PC-9 (cell line): ENCODE measurements at places on chromosomes 3 and 15. TPM values are rescaled to one million over a fixed set of nuclear protein-coding genes. Genes with fewer than 3 reads are reported as not detected.

DNA sequence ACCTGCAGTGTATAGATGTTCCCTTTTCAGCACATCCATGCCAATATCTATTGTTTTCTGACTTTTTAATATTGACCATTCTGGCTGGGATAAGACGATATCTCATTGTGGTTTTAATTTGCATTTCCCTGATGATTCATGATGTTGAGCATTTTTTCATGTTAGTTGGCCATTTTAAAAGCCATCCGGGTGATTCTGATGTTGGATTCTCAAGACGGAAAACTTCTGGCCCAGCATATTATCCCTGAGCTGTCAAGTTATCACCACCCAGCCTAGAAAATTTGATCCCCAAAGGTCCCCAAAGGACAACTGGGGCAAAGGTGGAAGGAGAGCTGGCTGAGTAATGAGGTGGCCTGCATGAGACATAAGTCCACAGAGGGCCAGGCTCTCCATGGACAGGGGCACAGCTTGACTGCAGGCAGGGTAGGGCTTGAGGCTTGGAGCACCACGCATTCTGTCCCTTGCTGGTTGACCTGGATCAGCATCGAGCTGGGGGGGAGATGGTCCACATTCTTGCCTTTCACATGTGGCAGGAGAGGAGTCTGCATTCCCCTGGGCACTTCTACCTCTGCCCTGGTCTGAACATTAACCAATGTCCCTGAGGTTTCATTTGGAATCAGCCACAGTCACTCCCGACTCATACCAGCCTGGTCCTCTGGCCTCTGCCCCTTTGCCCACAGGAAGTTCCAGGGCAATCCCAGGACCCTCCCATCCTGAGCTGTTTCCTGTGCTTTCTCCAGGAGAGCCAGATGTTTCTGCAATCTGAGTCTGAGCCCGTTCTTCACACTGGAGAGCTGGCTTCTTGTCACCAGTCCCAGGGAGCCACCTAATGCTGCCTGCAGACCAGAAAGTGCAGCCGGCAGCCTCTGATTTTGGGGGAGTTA is 69.2 kb downstream of the ISG20 start:
- DNase-seq = no peak

DNA sequence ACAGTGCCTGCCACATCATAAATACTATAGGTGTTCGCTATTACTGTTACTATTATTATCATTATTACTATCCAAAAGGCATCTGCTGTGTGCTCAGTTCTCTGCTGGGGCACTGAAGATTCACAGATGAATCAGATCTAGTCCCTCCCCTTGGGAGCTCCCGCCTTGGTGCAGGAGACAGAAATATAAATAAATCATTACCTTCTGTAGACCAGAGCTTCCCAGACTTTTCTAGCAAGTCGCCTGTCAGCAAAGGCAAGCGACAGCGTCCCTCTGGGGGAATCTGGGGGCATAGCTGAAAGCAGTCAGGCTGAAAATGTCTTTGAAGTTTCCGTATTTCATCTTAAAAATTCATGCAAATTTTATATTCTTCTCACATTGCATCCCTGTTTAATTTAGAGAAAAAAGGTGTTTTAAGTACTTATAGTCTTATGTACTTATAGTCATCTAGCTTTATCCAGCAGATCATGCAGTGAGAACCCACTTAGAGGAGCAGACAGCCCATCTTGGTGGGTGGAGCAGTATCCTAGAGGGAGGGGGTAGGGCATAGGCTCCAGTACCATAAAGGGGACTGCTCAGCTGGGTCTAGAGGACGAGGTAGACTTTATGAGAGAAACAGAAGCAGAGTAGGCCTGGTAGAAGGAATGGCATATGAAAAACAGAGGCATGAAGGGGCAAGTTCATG is 10.4 kb upstream of the BRPF1 start:
- DNase-seq = no peak

DNA sequence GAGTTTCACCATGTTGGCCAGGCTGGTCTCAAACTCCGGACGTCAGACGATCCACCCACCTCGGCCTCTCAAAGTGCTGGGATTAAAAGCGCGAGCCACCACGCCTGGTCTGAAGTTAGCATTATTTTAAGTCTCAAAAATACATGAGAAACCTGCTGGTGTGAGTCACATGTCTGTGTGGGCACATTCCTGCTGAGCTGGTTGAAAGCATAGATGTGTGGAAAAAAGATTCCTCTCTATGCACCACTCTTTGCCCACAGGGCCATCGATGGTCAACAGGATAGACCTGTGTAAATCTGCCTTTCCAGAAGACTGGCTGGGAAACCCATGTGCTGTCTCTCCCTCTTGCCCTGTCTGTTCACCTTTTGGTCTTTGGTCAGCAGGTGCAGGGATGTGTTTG is 63.5 kb downstream of the CHRD start:
- DNase-seq = peak; percentile 65

DNA sequence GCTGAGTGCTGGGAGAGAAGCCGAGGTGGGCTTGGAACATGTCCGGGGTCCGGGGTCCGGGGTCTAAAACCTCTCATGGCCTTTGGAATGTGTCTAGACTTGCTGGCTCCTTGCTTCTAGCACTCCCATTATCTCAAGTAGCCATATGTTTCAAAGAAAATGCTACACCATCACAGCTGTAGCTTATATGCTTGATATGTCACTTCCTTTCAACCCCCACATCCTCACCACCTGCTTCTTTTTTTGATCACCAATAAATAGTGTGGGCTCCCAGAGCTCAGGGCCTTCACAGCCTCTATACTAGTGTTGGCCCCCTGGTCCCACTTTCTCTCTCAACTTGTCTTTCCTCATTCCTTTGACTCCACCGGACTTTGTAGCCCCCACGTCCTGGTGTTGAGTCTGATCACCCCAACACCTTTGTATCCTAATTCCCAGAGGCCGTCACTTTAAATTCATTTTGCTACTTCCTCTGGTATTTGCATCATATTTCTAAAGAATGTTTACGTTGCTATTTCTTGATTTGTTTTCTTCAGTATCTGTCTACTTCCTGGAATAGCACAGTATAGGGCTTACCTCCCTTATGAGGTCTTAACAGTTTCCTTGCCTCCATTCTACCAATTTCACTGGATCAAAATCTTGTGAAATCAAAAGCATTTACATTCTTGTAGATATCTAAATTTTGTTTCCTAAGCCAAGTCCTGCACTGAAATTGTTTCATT is 71.9 kb upstream of the CHRNB4 start:
- DNase-seq = no peak

- DNase-seq = no peak
These were observed 124.1 kb downstream of the TMEM108 start for GRCh38 chr3:133162265-133162664.

DNA sequence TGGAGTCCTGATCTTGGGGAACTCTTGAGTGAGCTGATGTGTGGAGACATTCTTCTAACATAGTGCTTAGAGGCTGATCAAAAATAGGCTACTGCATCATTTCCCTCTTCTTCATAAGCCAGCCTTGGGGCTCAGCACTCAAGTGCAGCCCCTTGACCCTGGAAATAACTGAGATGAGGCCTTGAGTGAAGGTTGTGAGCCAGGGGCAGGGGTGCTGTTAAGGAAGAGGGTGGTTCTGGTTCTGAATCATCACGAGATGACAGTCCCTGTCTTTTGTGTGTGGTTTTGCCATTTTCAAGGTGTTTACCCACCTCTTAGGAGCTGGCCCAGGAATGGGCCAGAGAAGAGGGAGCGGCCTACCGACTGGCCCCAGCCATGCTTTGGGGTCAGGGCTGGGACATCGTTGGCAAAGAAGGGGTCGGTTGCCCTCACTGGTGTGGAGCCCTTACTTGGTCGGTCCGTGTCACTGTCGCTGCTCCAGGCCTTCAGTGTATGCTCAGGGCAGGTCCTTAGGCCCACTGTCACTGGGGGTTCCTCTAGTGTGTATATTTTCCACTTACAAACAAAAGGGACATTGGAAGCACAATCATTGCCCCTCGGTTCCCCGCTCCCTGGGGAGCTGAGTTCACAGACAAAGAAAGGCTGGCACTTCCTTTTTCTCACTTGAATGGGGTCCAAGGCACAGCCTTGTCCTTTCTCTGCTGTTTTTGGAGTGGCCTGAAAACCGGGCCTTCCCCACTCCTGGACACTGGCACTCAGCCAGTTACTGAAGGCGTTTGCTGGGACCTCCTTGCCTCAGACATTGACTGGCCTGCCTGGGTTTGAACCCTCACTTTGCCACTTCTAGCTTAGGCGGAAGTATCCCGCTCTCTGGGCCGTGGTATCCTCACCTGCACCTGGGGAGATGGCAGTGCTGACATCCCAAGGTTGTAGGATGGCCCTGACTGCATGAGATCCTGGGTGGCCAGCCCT is 46.6 kb downstream of the SLC6A6 start:
- DNase-seq = no peak

DNA sequence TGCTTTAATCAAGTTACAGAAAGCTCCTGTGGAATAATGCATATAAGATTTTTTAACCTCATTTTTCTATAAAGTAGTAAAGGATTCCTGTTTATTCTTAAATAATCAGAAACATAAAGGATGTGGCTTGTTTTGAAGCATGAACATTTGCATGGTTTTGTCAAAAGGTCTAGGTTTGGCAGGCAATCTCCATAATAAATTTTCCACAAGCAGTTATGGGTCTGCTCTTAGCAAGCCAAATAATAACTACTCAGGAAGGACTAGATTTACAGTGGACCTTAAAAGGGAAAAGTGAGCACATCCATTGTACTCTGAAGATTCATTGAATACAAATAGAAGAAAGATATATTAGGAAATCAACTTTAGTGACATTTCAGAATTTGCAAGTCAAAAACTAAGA is 407.3 kb upstream of the CBLB start:
- DNase-seq = no peak

GRCh38 chr15:98384328-98385029 is 263.9 kb upstream of the IGF1R start:
- DNase-seq = no peak

DNA sequence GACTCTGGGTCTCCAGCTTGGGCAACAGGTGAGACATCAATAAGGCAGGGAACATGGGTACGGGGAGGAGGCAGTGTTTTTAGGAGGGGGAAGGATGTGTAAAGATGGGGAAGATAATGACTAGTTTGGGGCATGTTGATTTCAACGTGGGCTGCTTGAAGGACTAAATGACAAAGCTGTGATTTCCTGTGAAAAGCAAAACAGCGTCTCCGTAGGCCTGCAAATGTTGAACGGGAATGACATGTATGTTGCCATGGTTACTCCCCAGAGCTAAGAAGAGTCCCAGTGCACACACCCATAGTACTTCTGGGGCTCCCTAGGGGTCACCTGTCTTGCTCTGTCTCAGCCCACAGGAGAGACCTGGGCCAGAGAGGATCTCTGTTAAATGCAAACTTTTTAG is 71.3 kb upstream of the ETV5 start:
- no peak for DNase-seq

DNA sequence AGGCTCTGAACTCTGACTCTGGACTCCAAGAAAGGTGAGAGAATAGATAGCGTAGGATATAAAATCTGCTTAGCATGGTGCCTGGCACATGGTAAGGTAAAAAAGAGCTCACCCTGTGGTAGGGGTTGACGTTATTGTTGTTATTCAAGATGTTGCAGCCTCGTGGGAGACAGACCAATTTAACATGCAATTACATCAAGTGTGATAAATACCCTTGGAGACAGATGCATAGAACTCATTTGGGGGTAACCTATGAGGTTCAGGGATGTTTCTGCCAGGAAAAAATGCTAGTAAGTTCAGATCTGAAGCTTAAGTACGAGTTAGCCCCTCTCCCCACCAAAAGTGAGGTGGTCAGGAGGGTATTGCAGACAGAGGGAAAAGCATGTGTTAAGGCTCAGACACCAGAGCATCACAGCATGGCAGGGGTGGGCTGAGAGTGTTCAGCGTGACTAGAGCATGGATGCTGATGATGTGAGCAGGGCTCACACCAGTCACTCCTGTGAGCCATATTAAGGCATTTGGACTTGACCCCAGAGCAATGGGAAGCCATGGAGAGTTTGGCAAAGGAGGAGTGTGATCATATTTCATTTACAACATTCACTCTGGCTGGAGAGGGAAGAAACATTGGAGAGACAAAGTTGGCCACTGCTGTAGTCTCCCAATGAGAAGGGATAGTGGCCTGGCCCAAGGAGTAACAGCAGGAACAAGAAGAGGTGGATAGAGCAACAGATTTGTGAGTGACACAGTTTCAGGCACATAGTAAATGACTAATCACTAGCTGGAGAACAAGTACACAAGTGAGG is 181.0 kb downstream of the UACA start:
- no peak for DNase-seq

GRCh38 chr15:42491539-42492225 is 741 bp upstream of the ZNF106 start:
- DNase-seq = peak; percentile 78

- no peak for DNase-seq
These were observed 57.1 kb upstream of the MFGE8 start for GRCh38 chr15:88970232-88970631.

- DNase-seq = no peak
These were observed 14.2 kb upstream of the SPATA12 start for GRCh38 chr3:57046101-57046765.

Gene KBTBD8
- total RNA-seq = not detected in 2 replicates

Gene IL17RD
- 7.9 and 8.3 TPM in 2 replicates for total RNA-seq

Gene SAXO2
- total RNA-seq = 1.7 and 2.7 TPM in 2 replicates

Gene EFCC1
- total RNA-seq = 0.24 and 0.43 TPM in 2 replicates

Gene UQCC5
- total RNA-seq = 13.3 and 16.5 TPM in 2 replicates

Gene ADAMTS7
- total RNA-seq = 1.3 and 1.9 TPM in 2 replicates

Gene TMEM44
- 37.5 and 52.7 TPM in 2 replicates for total RNA-seq

Gene MOBP
- total RNA-seq = not detected in 2 replicates

Gene SPSB4
- not detected in 2 replicates for total RNA-seq
